Ammon's horn (tissue), 1 donor: ENCODE measurements at places on chromosomes 2 and 18.

- DNase-seq = peak; percentile 10
Measured at GRCh38 chr2:197308585-197308984, 2.0 kb downstream of the ANKRD44 start.

- DNase-seq = peak; percentile 82
Measured at GRCh38 chr2:24435391-24436316, 55.4 kb upstream of the NCOA1 start.

DNA sequence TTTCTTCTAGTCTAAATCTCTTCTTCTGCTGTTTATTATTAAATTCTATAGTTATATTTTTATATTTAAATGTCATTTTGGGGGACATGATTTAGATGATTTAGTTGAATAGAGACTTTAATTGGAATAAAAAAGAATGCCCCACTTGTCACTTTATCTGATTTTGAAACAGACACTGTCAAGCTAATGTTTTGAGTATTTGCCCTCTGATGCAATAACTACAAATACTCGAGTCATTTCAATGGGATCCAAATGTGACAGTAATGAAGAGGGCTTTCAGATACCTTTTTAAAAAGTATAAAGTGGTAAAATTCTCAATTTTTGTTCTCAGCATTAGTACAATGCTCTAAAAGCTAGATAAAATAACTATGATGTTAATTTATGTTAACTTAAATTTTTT, 257.3 kb upstream of the SESTD1 start:
- no peak for DNase-seq

GRCh38 chr2:240469740-240470139, 34.3 kb downstream of the GPC1 start:
- DNase-seq = no peak

GRCh38 chr2:96863575-96864342, 5.9 kb upstream of the ANKRD39 start:
- no peak for DNase-seq

DNA sequence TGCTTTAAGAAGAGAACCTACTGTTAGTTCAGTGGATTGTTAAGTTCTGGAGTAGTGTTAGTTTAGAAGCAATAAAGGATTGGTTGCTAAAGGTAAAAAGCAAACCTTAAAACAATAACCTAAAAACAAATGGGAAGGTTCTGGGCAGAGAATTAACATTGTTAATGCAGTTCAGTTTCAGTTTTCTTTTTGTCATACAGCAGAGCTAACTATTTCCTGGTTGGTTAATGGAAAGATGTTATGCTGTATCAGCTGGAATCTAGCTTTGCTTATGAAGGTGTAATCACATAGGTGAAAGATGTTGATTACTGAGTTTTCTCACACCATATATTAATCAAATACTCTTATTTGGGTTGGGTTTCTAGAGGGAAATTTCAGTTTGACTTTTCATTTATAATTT, 23.8 kb downstream of the SMAD4 start:
- no peak for DNase-seq

- no peak for DNase-seq
Measured at GRCh38 chr18:7764405-7764804, 197.3 kb downstream of the PTPRM start.

DNA sequence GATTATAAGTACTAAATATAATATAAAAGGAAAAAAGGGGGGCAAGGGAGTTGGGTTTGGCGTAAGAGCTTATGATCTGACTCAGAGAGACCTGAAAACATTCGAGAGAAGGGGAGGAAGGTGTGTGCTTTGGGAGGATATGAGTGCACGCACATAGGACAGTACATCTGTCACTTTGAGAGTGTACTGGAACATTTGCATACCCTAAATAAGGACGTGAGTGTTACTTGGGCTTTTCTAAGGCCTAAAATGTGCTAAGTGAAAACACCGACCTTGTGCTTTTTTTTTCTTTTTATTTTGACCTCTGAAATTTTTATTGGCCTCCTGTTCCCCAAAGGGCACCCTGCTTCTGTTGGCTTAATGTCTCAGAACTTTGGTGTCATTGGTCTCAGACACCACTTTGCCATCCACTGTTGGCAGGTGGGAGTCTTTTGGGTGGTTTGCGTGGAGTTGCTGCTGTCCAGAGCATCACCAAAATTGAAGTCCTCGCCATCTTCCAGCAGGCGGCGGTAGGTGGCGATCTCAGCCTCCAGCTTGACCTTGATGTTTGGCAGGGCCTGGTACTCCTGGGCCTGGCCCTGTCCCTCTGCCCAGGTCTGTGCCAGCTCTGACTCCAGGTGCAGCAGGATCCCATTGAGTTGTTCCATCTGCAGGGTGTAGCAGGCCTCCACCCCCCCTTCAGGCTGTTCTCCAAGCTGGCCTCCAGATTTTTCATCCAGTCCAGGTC, 57.7 kb downstream of the CD28 start:
- DNase-seq = no peak
